ENCODE measurements at places on chromosomes 12 and 14.

DNA sequence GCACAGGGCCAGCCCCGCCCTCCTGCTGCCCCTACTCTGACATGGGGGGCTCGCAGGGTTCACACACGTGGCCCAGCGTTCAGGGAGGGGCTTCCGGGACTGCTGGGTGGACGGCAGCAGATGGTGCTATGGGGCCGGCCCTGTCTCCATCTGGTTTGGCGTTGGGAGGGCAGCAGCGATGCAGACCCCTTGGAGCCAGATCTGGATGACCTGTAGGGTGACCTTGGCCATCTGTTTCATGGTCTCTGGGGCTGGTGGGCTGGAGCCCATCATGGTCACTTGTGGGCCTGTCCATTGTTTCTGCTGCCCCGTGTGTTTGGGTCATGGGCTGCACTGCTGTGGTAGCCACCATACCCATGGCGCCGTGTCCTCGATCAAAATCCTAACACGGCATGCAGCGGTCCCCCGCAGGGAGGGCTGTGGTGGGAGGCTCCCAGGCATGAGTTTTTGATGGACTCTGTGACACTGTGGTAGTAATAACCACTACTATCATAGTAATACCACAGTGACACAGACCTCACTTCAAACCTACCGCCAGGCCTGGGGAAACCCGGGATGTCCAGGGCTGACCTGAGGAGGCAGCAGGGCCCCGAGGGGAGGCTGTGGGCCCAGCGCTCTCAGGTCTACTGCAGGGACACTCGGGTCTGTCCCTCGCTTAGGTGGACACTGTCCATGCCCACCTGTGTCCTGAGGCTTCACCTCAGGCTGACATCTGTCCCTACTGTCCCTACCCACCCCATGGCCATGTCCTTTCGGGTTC, 359.4 kb downstream of the TMEM121 start:
- DNase-seq = no peak

DNA sequence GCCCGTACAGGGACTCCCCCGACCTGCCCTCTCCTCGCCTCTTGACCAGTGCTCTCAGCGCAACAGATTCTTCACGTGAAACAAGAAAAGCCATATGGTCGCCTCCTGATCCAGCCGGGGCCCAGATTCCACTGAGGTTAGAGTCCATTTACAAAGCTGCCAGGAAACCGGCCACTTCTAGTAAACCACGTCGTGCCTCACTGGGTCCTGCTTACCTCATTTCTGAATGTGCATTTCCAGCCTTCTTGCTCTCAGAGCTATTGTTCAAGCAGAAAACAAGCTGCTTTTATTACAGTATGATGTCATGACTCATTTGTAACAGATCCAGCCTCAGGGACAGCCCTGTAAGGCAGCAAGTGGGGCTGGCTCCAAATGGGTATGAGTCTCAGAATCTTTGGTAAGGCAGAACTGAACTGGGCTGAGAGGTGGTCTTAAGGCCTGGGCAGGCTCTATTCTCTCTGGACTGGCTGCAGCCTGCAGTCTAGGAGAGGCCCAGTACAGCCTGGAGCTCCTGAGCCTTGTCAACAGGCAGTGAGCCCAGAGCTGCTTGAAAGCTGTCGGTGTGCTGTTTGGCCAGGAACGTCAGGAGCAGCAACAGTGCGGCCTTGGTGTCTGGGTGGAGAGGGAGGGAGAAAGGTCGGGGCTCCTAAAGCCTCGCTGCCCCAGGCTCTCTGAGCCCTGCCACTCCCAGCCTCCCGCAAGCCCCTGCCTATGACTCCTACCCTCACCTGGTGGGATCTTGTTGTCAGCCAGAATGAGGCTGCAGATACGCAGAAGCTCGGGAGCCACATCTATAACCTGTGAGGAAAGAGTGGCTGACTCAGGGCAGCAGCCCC, 8.3 kb downstream of the REC8 start:
- no peak for DNase-seq

DNA sequence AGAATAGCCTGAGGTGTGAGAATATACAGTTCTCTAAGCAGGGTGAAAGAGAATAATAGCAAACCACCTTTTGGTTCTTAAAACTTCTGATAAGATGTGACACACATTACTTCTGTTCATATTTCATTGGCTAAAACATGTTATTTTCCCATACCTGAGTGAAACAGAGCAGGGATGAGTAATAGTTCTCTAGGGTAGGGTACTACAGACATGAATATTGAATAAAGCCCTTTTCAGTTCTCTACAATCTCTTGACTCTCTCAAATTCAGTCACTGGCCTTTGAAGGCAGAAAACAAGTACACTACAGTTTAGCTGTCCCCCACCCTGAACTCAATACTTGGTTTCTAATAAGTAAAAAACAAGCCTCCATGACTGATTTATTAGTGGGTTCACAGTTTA, 454.1 kb upstream of the MDGA2 start:
- no peak for DNase-seq

DNA sequence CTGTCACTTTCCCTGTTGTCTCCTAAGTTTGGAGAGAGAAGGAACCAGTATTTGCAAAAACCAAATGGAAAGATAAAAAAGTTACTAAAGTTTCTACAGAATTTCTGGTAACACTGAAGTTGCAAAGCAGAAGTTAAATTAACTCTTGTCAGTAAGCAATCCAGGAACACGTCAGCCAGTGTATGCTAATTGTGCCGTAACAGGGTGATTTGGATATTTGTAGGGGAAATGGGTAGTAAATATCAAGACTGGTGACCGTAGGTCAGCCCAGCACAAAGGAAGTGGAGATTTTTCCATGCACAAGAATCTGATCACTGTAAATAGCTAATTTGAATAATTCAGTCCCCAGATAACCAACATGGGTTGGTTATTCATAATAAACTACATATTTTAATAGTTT, 2.3 kb downstream of the CDKN1B start:
- DNase-seq = no peak

GRCh38 chr14:54918427-54918826, 15.8 kb upstream of the GCH1 start:
- DNase-seq = no peak

DNA sequence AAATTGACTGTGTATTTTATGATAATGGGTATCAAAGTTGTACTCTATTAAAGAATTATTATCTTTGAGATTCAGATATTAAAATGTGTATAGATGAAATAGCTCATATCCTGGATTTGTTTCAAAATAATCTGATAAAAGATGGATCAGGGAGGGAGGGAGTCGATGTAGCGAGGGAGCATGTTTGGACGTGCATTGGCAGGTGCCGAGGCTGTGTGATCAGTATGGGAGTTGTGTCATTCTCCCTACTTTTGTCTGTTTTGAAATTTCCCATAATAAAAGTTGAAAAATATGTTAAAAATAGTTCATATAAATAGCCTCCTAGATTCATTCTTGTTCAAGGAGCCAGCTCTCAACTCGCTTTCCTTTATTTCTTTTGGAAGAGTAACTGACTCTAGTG, 171.6 kb upstream of the HIF1A start:
- DNase-seq = no peak

DNA sequence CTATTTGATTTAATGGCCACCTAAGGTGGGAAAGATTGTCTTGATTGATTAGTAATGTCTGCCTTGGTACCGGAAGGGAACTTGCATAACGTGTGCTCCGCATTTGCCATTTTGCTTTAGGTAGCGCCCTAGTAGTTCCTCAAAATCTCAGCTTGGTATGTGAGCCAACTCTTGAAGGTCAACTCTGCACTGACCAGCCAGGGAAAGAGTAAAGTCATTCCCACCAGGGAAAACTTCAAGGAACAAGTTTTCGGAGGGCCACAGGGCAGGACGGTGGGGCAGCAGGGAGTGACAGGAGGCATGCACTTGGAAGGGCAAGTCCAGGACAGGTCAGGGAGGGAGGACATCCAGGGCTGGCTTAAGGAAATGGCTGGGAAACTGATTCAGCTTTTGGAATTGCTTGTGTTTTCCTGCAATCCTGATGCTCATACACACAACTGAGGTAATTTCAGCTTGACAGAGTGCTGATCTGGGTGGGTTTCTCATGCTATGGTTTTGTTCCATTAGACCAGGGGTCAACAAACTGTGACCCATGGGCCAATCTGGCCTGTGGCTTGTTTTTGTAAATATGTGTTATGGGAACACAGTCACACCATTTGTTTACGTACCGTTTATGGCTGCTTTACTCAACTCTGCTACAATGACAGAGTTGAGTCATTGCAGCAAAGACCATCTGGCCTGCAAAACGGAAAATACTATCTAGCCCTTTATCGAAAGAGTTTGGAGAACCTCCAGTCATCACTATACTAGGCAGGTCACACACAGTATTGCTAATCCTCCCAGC, 184.5 kb downstream of the RBM19 start:
- DNase-seq = no peak

DNA sequence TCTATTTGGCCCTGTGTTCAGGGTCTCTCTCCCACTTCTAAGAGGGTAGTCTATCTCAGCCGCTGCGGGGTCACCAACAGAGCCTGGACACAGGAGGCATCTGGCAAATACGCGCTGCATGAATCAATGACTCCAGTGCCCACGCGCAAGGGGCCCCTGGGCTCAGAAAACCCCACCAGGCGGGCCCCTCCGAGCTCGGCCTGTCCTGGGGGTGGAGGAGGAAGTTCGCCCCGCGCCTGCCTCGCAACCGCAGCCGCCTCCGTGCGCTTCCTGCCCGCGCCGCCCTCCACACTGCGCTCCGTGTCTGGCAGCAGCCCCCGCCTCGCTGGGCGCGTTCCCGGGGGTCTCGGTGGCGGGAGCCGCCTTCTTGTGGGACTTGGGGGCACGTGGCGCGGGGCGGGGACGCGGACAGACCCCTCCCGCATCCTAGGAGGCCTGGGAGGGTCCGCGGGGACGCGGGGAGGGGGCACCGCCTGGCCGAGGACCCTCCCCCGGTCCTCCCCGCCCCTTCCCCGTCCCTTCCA, 811 bp upstream of the FBRSL1 start:
- peak; percentile 61 for DNase-seq

- DNase-seq = peak; percentile 79
These were observed at the start of gene MON2 for GRCh38 chr12:62466594-62467491. Gene MON2 (plus strand): TSS chr12:62466826. CDS start chr12:62467208, 382 bp downstream.

DNA sequence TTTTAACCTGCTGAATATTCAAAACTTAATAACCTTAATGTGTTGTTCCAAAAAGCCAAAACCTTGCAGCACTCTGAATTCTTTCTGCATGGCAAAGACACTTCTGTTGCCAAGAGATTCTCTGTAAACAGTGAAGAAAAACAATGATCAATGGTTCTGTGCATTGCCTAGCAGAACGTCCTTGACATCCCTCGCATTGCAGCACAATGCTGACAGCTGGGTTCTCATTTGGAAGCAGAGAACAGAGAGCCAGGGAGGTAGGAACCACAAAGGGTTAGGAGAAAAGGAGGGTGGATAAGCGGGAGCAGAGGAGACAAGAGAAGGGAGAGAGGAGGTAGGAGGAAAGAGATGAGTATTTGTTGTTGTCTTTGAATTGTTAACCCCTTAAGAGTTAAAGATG, 501.1 kb downstream of the NAV3 start:
- DNase-seq = no peak

- no peak for DNase-seq
These were observed 79.4 kb downstream of the METTL25 start for GRCh38 chr12:82437744-82438143.

DNA sequence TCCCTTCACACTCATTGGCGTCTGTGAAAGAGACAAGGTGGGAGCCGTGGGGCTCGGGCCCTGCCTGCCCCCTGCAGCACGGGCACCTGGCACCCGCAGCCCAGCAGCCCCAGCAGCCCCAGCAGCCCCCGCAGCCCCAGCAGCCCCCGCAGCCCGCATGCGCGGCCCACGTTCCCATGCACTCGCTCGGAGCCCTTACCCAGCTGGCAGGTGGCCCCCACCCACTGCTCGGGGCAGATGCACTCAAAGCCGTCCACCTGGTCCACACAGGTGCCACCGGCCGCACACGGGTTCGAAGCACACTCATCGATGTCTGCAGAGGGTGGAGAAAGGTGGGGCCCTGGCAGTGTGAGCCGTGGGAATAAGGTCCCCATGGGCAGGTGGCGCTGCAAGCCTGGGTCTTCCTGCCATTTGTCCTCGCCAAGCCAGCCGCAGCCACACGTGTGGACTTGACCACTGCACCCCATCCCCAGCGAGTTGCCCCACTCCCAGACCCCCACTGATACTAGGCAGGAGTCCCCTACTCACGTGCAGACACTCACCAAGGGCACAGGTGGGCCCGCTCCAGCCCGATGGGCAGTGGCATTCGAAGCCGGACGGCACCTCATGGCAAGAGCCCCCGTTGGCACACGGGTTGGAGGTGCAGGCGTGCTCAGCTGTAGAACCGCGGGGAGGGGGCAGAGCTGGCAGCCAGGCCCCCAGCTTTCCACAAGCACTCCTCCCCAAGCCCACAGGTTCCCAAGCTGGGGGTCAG, 17.3 kb downstream of the JAG2 start:
- no peak for DNase-seq

Measured in activated T-helper 1 cell treated with Interleukin-2 at 50 U/mL for 16 hours (primary cell).